ENCODE measurements at places on chromosomes 7 and 10.

DNA sequence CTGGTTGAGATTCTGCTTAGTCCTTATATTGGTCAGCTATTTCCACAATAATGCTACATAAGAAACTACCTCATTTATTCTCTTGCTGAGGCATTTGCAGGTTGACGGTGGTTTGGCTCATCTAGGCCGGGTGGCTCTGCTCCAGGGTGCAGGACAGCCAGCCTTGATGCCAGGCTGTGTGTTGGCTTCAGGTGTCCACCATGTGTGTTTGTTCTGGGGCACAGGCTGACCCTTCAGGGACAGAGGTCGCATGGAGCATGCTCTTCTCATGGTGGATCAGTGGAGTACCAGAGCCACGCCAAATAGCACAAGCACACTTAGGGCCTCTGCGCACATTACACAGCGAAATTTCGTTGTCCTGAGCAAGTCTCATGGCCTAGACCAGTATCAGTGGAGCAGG, 249.9 kb downstream of the LRMDA start:
- no peak for DNase-seq

- no peak for DNase-seq
Measured at GRCh38 chr10:122503012-122503411, 41.7 kb downstream of the HTRA1 start.

DNA sequence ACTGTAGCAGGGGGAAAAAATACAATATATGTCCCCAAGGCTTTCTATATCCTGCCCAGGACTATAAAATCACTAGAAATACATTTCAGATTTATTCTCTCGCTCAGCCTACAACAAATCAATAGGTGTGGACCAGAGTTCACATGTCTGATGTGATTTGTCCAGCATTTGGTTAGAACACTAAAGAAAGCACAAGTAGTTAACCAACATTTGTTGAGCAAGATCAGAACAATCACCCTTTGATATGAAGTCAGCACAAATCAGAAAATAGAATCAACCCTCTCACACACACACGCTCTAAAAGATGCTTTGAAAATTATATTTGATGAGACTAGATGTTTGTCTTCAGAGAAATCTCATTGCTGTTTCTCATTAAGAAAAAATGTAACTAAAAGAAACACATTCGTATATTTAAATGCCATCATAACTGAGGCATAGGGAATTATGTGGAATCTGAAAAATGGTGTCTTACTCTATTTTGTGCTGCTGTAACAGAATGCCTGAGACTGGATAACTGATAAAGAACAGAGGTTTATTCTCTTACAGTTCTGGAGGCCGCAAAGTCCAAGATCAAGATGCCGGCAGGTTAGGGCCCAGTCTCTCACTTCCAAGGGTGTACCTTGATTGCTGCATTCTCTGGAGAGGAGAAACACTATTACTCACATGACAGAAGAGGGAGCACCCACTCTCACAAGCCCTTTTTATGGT, 10.5 kb downstream of the AKR1D1 start:
- no peak for DNase-seq

GRCh38 chr10:132198381-132199181, 11.8 kb downstream of the DPYSL4 start:
- DNase-seq: no peak

DNA sequence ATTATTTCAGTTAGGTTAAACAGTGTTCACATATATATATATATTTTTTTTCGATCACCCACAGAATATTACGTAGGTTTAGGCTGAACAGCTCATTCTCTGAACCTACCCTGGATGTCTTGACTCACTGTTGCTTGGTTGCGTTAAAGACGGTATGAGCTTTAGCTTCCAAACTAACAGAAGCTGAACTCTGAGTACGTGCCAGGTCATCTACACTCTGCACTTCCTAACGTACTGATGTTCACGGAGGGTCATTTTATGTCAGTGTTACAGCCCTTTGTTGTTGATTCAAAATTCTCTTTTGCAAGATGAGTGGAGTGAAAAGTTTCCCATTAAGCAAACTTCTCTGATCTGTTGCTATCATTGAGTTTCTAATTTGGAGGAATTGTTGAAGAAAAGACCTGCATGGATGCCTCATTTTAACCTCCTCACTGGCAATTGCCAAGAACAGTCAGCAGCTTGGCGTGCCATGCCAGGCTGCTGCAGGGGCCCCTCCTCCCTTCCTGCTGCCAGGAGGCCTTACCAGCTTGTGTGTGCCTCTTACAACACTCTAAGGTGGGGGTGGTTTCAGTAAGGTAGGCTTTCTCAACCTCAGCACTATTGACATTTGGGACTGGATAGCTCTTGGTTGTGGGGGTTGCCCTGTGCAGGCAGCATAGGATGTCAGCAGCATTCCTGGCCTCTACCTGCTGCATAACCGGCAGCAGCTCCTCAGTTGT, 44.3 kb downstream of the INSYN2A start:
- no peak for DNase-seq

DNA sequence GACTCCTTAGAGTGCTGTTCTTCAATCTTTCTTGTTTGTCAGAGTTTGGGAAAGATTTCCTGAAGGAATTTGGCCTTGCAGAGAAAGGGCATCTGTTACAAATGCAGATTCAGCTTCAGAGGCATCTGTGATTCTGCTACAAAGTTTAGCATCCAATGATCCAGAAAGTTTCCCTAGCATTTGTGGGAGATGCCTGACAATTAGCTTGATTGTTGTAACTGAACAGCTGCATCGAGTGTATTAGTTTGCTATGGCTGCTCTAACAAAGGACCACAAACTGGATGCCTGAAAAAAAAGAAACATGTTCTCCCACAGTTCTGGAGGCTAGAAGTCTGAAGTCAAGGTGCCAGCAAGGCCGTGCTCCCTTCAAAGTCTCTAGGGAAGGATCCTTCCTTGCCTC, 365.1 kb downstream of the GRID1 start:
- DNase-seq: peak; percentile 22

DNA sequence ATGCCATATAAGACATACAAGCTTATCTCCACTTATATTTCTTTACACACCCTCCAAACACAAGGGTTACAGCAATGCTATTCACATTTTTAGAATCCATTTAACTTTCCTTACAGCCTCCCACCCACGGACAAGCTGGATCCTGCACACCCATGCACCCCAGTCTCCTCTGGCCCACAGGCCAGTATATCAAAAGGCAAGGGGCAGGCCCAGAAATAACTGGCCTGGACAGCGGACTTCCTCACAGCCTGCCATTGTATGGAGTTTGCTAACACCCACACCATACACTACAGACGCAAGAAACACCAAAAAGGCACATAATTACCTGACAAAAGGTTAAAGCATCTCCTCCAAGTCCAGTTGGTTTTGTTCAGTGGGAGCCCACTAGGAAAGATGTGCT, 12.0 kb downstream of the HOXA4 start:
- no peak for DNase-seq

- no peak for DNase-seq
Measured at GRCh38 chr7:26127411-26127810, 24.6 kb upstream of the NFE2L3 start.

DNA sequence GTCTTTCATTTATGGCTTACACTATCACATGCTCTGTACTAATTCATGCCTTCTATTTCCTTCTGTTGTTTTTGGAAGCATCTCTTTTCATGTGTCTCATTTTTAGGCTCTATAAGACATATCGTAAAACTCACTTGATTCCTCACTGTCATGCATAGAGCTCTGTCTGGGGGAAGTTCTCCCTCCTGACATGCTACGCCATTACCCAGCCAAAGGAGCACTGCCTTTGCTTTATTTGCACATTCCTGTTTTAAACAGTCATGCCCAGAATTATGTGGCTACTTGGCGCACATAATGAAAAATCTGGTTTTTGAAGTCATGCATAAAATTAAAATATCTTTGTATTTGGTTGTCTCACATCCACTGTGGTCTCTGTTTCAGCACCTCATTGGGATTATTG, 17.6 kb upstream of the AKR1C3 start:
- DNase-seq: no peak

GRCh38 chr7:71659622-71660021, 527.7 kb downstream of the GALNT17 start:
- no peak for DNase-seq

- DNase-seq: no peak
Measured at GRCh38 chr10:30558411-30558810, 71.1 kb downstream of the LYZL2 start.

DNA sequence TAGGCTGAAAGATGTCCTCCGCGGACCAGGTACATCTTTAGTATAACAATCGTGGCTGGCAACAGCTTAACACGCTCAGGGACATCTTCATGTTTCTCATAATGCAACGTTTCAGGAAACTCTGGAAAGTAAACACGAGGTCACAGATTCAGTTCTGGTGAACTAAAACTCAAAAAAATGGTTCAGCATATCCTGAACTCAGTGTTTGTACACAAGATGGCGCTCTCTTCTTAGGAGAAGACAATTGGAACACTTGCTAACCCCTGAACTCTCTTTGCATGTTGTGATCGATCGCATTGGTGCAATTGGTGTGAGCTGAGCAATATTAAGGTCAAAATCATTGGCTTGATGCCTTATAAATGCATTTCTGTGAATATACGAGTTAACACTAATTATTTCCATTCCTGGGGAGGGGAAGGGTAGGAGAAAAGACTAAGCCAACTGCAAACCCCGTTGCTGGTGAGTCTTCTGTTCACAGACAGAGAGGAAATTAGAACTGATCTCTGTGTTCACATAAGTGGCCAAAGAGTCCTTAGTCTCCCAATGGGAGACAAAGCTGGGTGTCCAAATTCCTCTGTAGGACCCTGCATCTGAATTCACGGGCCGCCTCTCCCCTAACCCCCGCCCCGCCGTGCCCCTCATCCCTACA, 52.6 kb upstream of the FAM180A start:
- peak; percentile 22 for DNase-seq

GRCh38 chr10:53177468-53177867, 404.9 kb upstream of the MBL2 start:
- no peak for DNase-seq

DNA sequence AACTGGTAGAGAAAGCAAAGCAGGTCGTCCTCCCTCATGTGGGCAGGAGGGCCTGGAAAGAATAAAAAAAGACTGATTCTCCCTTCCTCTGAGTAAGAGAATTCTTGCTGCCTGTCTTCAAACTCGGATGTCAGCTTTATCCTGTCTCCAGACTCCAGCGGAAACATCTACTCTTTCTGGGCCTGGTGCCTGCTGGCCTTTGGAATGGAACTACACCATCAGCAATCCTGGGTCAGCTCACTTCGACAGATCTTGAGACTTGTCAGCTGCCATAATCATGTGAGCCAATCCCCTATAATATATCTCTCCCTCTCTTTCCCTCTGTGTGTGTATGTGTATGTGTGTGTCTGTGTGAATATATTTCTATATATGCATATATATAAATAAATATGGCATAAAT, 411.0 kb upstream of the DPP6 start:
- DNase-seq: no peak

- DNase-seq: no peak
Measured at GRCh38 chr7:142158736-142159496, 47.4 kb downstream of the MGAM2 start.
